ENCODE measurements at places on chromosomes 1 and 21.

- no peak for DNase-seq
These were observed 32.6 kb upstream of the EDN2 start for GRCh38 chr1:41517062-41517438.

GRCh38 chr1:162846256-162847212, 14.4 kb downstream of the CCDC190 start:
- DNase-seq = no peak

- no peak for DNase-seq
These were observed 34.1 kb upstream of the USH2A start for GRCh38 chr1:216457356-216457755.

DNA sequence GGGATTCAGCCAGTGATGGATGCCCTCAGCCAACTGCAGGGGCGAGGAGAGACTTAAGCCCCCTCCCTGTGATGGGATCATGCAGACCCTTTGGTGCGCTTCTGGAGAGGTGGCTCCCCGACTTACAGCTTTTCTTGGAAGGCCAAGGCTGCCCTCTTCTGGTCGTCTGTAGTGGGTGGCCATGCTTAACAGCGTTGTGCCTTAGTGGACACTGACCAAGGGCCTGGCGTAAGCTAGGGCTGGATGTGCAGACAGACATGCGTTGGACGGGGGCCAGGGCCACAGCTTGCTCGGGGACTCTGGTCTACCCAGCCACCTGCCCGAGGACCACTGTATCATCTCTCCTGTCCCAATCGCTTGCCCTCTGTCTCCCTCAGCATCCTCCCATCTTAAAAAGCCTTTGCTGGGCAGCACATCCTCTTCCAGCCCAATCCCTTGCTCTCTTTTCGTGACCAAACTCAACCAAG, 5.5 kb downstream of the AZIN2 start:
- no peak for DNase-seq

DNA sequence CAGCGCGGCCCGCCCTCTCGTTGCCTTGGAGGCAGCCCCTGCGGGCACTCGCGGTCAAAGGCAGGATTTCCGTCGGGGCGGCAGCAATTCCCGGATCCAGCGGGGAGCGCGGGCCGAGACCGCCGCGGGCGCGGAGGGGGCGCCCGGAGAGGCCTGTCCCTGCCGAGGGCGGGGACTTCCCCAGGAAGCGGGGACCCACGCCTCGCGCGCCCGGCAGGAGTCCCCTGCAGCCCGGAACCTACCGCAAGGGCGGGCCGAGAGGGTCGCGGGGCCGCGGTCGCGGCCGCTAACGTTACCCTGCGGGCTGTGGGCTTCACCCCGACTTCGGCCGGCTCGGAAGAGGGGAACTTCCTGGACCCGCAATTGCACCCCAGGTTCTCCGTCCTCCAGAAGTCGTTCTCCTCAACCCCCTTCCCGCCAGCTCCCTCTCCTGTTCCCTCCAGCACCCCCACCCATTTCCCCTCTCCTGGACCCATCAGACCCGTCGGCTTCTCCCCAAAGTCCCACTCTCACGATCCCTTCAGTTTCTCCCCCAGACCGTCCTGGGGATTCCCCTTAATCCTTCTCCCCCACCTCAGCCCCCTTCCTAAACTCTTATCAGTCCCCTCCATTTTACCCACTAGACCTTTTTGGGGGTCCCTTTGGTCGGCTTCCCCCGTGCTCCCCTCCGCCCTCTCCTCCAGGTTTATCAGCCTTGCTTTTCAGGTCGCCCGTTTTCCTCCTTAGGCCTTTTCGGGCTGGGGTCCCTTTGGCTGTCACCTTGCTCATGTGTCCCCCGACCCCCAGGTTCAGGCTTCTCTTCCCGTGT, 604 bp downstream of the FGR start:
- DNase-seq = no peak

DNA sequence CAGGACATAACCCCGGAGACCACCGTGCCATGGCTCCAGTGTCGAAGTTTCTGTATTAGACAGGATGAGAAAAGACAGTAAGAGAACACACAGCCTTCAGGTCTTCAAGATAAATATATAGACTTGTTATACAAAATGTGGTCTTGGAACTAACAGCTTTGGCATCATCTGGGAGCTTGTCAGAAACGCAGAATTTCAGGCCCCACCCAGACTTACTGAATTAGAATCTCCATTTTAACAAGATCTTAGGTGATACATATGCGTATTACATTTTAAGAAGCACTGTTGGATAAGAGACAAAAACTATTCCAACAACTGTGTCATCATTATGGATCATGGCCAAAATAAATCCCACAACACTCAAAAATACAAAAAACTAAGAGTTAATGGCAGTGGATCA, 239.3 kb downstream of the ASTN1 start:
- no peak for DNase-seq

DNA sequence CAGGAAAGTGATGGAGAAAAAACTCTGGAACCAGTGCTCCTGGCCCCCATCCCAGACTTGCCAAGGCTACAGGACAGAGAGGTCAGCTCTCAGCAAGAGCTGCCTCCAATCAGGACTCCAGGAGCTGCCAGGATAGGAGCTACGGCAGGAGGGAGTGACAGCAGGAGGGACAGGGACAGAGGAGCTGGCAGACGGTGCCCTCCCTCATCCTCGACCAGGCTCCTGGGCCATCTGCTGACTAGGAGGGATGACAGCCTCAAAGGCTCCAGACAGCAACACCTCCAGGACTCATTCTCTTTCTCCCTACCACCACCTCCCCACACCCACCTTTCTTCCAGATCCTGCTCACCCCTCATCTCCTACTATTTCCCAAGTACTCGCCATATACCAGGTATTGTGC, 22.7 kb downstream of the DLGAP3 start:
- DNase-seq = no peak

GRCh38 chr1:91735266-91735845, 150.6 kb downstream of the TGFBR3 start:
- no peak for DNase-seq

DNA sequence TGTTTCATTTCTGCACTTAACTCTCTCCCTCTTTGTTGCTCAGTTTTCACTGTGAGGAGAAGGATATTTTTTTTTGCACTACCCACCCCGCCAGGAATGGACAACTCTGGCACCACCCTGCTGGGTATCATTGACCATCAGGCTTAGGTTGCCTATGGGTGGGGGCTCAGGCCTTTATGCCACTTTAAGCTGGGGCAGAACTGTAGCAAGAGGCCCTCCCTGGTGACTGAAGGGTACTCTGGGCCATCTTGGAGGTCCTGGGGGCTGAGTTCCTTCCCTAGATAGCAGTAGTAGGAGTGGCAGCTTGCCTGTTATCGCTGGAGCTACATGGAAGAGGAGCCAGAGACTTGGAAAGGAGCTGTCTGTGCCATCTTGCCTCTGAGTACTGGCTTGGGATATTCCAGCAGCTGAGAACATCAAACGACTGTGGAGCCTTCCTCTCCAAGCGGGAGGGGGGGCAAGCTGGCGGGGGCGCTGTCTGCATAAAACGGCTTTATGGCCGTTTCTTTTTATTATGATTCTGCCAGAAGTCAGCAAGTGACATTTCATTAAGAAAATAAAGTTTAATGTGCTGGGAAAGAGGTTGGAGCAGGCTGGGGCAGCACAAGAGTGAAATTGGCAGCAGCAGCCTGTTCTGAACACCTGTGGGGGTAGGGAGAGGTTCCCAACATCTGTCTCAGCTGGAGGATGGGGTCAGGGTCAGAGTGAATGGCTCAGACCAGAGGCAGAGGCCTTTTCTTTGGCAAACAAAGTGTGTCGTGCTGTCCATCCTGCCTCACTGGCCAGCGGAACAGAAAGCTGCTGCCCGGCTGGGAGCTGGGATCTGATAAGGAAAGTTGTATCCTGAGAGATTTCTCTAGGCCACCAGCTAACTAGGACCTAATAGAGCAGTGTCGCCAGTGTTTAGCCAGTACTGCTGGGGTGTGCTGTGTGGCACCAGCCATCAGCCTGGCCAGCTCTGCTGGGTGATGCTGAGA, 32.9 kb downstream of the TMEM53 start:
- no peak for DNase-seq

- DNase-seq = no peak
These were observed 136.4 kb upstream of the ADGRL2 start for GRCh38 chr1:81664341-81664740.

GRCh38 chr1:2535455-2535854, 5.4 kb upstream of the HES5 start:
- DNase-seq = no peak

DNA sequence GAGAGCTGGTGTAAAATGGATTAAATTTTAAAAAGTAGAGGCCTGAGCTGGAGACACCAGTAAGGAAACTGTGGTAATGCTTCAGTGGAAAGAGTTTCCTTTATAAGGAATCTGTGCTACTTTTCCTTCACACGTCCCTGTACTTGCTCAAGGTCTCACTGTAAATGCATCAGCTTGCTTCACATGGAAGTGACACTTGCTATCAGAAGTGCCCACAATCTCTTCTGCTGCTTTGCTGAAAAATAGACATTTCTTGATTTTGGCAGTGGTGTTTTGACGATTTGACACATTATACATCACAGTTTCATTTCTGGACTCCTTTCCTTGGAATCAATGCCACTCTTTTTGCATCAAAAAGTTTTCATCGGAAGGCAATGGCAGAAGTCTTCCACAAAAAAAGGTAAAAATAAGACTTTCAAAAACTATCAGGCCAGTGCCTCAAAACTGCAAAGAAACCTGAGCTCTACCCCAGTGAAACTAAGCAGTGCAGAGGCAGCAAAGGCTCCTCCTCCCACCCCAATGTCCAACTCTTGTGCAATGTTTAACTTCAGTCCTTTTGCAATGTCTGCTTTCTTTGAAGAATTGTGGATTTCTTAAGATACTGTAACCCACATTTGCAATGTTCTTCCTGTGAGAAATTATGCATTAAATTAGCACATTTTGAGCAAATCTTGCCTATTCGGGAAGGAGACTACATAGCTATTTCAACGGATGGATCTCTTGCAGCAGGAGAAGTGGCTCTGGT, 18.4 kb upstream of the TSPAN2 start:
- no peak for DNase-seq

DNA sequence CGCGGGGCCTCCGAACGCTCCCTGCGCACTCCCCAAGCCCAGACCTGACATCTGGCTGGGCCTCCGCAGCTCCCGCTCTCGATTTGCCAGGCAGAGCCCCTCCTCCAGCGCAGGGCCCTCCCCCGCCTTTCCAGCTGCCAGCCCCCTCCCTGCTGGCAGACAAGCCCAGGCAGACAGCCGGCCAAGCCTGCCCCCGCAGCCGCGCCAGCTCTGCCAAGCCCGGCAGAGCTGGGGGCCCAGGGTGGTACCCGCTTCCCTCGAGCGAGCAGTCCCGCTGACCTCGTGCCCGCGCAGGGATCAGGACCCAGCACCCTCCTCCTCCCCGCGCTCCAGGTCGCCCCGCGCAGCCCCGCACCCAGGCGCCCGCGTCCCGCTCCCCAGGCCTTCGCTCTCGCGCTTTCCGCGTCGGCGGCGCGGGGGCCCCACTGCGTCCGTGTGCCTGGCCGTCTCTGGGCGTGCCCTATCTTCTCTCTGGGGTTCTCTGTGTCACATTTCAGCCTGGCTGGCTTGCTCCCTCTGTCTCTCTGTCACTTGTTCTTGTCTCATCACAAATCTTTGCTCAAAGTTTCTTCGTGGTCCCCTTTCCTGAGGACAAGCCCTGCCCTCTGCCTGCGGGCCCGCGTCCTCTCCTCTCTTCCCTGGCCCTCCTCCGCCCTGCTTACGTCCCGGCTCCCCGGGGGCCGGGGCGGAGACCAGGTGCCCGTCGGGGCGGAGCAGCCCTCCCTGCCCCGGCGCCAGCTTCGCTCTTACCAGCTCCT, 580 bp downstream of the INKA2 start:
- no peak for DNase-seq

- no peak for DNase-seq
These were observed 20.9 kb downstream of the PTPRU start for GRCh38 chr1:29256979-29257804.

DNA sequence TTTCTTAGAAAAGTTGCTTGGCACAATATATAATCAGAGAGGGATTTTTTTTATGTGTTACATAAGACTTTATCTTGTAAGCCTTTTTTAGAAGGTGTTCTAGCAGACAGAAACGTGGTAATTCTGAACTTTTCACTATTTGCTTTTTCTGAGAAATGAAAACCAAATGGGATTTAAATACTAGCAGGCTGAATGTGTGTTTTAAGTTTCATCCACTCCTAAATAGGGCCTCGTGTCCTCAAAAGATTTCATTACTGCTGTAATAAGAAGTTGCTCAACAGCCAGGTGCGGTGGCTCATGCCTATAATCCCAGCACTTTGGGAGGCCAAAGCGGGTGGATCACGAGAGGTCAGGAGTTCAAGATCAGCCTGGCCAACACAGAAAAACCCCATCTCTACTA, 44.7 kb upstream of the FMO2 start:
- no peak for DNase-seq
